GM20000 (cell line): ENCODE measurements at places on chromosomes 1 and 21.

- DNase-seq, result no peak
Observed at GRCh38 chr1:29767769-29768425, 531.6 kb downstream of the PTPRU start.

GRCh38 chr1:67883069-67883468 is 49.8 kb upstream of the GNG12 start:
- no peak for DNase-seq

GRCh38 chr1:116948046-116948445 is 38.3 kb downstream of the PTGFRN start:
- DNase-seq, result no peak

DNA sequence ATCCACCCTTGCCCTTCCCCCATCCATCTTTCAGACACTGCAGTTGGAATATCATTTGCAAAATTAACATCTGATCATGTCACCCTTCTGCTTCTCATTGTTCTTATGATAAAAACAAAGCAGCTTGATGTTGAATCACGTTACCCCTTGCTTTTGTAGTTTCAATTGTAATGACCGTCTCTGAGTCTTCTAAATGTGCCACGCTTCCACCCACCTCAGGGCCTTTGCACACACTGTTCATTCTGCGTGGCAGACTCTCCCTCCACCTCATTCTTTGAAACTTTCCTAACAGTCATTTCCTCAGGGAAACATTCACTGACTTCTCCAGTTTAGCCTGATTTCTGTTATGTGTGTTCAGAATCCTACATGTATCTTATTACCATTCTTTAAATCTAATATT is 143.6 kb upstream of the LMO4 start:
- DNase-seq, result no peak

GRCh38 chr1:90724926-90725656 is 8.0 kb upstream of the BARHL2 start:
- DNase-seq, result peak; percentile 16
